ENCODE measurements at places on chromosomes 7 and 10. TPM values are rescaled to one million over a fixed set of nuclear protein-coding genes. Genes with fewer than 3 reads are reported as not detected.

DNA sequence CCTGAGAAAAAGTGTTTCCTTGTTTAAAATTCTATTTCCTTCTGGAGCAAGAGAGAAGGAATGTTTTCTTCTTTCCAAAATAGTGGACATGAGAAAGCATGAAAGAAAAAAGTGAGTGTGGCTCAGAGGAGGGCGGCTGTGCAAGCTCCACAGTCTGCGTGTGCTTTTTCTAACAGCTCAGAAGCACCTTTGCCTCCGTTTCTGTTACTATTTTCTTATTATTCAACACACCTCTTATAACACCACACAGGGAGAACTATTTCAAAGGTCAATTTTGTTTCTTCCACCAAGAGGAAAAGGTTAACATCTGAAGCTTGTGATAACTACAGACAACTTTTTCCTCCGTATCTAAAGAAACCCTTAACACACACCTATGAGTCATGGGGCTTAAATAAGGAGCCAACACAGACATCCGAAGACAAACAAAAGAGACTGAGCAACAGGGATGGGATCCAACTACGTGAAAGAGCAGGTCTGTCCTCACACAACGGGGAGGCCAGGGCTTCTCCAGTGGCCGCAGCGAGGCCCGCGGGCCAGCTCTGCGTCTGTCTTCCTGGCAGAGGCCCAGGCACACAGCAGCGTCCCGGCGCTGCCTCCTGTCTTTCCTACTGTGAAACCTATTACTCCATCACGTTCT is 36.2 kb upstream of the NCAPG2 start:
- DNase-seq: no peak

GRCh38 chr7:36278620-36279172 is 111.0 kb upstream of the ANLN start:
- peak; percentile 65 for DNase-seq

- DNase-seq: no peak
These were observed 291.5 kb downstream of the SDK1 start for GRCh38 chr7:3592401-3593134.

DNA sequence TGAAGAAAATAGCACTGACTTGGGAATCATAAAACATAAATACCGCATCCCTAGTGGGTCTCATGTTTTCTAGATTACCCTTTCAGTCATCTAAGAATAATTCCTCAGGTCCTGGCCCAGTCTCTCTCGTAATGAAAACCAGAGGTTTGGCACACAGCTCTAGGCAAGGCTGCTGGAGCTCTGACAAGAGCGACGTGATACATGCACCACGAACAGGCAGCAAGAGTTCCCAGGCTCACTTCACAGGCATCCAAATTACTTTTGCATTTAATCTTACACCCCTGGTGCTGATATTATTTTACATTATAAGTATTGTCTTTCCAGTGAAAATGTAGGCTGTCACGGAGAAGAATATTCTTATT is 105.2 kb downstream of the THSD7A start:
- DNase-seq: no peak

- DNase-seq: no peak
These were observed 22.4 kb upstream of the PWWP2B start for GRCh38 chr10:132374612-132375011.

GRCh38 chr10:125770844-125771243 is 4.8 kb downstream of the MMP21 start:
- no peak for DNase-seq

GRCh38 chr10:29204070-29204800 is 84.6 kb upstream of the LYZL1 start:
- DNase-seq: peak; percentile 61

- DNase-seq: no peak
These were observed 15.0 kb upstream of the MCM10 start for GRCh38 chr10:13146379-13146778.

DNA sequence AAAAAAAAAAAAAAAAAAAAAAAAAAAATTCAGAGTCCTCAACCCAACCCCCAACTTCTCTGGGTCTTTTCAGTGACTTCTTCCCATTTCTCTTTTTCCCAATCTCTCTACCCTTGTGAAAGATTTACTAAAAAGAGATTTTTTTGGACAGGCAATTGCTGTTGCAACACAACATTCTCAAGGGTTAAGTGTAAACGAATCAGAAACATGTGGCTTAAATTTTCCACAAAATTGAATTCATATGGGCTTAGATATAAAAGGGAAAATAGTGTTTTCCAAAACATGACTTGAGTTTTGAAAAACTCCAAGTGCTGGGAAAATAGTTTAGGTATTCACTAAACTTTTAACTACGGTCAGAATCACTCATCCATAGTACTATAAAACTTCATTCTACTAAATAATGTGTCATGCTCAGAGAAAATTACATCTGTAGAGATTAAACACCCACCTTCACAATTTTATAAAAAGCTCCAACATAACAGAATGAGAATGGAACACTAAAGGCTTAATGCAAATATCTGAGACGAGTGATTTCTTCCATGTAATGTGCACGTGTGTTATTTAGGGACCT is 643.1 kb downstream of the PARD3 start:
- DNase-seq: no peak

DNA sequence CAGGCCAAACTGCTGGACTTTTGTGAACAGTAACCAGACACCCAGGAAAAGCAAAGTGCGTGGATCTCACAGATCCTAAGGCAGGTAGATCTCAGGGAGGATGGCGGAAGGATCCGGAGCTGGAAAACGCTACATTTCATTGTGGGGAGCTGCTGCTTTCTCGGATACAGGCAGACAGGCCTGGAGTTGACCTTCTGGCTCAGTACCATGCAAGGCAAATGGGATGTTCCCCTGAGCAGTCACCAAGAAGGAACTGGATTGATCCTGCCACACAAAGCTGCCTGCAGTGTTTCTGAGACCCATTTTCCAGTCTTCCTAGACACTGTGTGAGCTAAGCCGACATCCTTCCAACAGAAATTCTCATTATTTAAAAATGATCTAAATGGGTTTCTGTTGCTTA is 65.5 kb downstream of the ZRANB1 start:
- DNase-seq: no peak

- DNase-seq: no peak
These were observed 288.4 kb downstream of the SNX13 start for GRCh38 chr7:17651863-17652385.

DNA sequence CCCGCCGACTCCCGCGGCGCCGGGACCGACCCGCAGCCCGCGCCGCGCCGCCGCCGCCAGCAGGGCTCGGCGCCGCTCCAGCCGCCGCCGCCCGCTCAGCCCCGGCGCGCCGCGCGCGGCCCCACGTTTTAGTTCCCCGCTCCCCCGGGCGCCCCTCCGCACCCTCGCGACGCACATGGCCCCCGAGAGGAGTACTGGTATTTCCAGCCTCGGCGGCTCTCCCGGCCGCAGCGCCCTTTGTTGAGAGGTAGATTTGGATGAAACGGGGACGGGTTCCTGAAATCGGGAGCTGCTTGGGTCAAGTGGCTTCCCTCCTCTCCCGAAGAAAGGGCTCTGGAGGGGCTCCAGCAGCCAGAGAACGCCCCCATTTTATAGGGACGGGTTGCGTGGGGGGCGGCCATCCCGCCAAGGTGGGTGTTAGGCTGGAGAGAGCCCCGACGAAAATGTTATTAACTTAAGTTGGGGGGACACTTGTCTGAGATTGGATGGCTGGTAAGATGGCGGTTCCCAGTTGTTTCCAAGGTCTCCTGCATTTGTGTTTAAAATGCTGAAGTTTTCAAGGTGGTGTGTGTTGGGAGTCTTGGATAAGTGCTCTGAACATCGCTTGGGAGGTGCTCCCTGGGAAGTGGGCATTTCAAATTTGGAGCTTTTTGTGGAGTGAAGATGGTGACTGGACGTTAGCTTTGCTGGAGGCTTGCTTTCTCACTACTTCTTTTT is 1.2 kb downstream of the BMI1 start:
- DNase-seq: no peak

DNA sequence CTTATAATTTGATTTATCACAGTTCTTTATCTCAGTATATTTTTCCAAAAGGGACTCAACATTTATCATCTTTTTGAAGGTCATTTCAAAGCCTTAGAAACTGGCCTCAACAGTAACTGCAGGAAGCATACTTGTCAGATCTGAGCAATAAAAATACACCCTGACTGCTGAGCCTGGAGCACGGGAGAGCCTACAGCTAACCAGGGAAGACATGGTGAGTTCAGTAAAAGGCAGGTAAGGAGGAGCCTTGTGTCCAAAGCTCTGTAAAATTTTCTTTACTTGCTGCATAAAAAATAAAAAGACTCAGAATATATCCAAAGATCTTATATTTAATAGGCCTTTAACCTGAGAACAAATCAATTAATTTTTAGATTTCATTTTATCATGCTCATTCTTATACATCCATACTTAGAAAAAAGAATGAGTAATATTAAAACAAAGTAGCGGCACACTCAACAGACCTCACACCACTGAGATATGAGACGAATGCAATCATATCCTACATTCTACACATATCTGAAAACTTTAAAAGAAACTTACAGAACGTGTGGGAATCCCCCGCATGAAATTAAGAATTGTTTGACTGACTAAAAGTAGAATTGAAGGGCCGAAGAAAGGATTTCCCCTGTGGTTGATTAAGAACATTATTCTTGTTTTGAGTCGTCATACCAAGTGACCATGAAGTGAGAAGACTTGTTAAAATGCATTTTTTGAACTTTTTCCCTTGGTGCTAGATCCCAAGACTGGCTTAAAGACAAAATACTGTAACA is 296.4 kb upstream of the MKLN1 start:
- no peak for DNase-seq

DNA sequence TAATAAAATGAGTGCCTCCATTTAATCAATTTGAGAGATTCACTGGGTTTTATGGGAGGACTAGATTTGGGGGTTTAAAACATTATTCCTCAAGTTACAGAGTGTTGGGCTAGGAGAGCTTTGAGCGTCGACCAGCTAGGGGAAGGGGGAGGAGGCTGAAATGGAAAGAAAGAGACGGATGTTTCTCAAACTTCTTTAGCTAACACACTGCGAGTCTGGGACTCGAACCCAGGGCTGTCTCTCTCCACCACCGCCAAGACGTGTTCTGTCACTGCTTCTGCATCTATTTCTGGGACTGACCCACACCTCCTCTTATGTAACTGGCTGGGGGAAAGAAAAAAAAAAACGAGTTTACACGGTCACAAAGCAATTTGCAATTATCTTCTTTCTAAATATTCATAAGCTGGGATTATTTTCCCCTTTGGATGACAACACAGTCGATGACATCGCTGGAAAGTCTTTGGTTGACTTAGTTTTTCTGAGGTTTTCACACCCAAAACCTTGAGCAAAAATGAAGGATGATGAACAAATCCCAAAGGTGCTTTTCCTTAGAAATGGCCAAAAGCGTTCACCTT is 27.2 kb downstream of the CHST15 start:
- no peak for DNase-seq

DNA sequence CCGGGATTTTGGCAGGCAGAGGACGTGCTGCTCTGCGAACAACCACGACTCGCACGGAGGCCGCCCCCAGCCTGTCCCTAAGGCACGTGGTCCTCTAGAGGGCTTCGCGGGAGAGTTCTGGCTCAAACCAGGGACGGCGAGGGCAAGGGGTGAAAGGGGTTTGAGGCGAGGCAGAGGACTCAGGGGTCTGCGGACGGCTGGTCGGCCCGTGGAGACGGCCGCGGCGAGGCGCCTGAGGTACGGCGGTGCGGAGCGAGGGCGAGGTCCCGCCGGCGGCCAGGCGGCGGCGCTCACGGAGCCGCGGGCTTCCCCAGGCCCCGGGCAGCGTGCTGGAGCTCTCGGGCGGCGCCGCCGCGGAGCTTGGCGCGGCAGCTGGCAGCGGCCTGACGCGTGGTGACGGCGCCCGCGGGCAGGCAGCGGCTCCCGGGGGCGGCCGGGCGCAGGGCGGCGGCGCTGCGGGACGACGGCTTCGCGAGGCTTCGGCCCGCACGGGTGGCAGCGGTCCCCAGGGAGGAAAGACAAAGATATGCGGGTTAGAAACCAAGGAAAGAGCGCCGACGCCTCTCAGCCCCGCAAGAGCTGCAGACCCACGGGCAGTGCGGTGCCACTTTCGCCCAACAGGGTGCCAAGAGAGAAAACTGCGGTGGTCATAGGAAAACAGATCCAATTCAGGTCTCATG is 44.8 kb downstream of the ZNF800 start:
- DNase-seq: peak; percentile 23

DNA sequence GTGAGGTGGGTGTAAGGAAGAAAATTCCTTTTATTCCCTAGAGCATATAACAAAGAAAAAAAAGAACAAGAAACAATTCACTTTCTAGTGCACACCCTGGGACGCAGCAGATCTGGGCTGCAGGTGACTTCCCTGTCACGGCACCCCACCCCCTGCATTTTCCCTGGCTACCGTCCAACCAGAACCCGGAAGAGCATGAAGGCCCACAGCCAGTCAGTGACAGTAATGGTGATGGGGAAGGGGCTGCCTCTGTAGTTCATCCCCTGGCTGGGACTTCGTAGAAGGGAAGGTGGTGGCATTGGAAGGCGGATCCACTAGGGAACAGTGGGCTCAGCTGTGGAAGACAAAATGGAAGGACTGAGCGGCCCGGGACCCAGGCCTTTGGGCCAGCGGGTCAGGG is 236.7 kb downstream of the BUB3 start:
- DNase-seq: no peak

GRCh38 chr7:47901542-47901941 is 46.7 kb downstream of the PKD1L1 start:
- no peak for DNase-seq

DNA sequence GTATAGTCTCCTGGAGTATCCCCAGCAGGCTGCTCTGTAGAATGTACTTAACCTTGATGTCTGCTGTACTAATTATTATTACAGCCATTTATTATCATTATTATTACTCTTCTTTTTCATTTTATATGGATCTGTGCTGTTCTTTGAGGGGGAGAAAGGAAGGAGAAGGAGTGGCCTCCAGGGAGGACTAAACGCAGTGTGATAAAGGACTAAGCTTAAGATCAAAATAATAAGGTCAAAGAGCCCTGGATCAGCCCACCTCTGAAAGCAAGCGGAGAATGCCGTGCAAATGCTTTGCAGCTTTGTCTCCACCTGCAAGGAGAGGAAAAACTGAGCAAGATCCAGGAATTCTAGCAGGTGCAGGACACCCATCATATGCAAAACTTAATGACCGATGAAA is 65.3 kb downstream of the RELN start:
- no peak for DNase-seq

- DNase-seq: no peak
These were observed 5.9 kb downstream of the PPP1R3A start for GRCh38 chr7:113912876-113913275.

DNA sequence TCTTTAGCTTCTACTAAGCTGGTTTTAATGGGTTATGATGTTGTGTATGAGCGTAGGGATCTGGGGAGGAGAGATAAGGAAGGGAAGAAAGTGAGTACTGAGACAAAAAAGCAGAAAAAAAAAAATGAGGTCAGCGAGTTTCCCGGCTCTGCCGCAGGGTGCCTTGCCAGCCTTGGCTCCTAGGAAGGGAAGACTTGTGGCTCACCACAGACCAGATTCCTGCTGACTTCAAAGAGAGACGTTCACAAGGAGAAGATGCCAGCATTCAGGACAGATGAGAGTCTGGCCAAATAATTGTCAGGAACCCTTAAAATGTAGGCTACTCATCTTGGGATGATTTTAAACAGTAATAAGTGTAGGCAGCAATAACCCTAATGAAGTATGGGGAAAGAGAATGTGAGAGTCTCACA is 11.4 kb upstream of the FAS start:
- no peak for DNase-seq

GRCh38 chr7:155753446-155753965 is 58.8 kb downstream of the SHH start:
- DNase-seq: no peak

- DNase-seq: no peak
These were observed 577 bp upstream of the DDX21 start for GRCh38 chr10:68955355-68955831.

- no peak for DNase-seq
These were observed 372.6 kb downstream of the GPR158 start for GRCh38 chr10:25547382-25547781.

The OGDHL gene
- polyA plus RNA-seq: 45.7 TPM

The GIMAP5 gene
- 5.9 TPM for polyA plus RNA-seq

The PDZD7 gene
- polyA plus RNA-seq: 1.8 TPM

The EXOC6 gene
- polyA plus RNA-seq: 20.7 TPM

The CALHM3 gene
- polyA plus RNA-seq: not detected
